Activated CD8-positive, alpha-beta memory T cell treated with anti-CD3 and anti-CD28 coated beads for 48 hours (primary cell): ENCODE measurements at places on chromosomes 11 and 22.

GRCh38 chr11:79932612-79933011 lies 491.8 kb upstream of the TENM4 start:
- no peak for DNase-seq

DNA sequence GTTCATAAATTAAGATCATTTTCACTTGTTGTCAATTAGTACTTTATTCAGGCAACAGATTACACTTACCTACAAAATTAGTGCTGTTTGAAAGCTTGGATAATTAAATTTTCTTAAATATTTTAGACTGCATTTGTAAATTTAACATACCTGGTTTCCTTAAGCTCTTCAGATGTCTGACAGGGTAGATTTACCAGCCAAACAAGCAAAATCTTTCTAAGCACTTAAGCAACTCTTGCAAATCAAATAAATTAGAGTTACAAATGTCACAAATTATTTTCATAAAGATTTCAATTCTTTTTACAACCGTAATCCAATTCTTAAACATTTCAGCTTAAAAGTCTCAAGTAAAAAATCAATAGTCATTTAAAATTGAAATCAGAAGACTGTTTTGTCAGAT lies 129.8 kb downstream of the DBX1 start:
- no peak for DNase-seq

GRCh38 chr11:47156333-47156732 lies 20.3 kb downstream of the ARFGAP2 start:
- DNase-seq = no peak

DNA sequence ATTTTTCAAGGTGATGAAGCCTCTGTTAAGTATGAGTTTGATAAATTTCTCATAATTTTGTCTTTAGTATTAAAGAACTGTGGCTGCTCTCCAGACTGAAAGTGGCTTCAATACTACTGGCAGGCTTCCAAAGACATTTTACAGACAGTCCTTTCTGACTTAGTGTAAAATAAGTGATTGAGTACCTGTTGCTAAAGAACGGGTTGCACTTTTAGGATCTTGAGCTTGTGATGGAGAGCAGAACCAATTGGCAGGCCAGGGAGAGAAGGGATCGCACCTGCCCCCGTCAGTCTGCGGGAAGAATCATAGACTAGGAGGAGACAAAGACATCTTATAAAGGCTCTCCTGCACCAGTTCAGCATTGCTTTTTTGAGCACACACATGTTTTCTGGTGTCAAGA lies 4.4 kb downstream of the NCAM1 start:
- DNase-seq = no peak

DNA sequence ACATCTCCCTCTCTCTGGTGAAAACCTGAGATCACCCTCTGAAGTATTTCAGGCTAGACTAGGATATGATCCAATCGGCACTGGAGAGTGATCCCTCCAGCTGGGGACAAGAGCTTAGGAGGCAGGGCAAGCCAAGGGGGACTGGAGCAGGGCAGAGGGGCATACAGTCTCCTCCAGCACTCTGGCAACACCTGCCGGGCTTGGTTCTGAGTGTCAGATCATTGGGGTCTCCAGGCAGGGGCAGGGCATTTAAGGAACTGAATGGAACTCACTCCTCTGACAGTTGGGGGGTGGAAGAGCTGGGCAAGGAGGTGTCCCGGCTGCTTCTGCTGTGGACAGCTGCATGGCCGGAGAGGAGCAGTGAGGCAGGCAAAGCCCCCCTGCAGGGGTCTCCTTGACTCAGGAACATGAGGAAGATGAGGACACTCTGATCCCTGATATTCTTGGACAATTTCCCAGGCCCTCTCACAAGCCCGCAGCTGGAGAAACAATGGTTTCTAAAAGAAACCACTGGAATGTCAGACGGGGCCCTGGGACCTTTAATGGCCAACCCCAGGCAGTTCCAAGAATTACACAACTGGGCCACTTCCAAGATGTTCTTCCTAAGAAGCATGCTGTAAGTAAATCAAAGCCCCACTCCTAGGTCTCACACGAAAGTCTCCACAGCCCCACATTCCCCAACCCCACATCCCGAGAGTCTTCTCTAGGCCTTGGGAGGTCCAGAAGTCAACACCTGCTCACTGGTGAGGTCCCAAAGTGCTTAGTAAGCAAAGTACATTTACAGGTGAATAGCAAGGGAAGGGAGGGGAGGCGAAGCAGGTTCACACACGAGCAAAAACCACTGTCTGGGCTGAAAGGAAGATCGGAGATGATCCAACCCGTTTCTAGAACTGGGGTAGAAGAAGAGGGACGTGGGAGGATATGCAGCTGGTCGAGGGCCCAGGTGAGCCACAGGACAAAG lies 1.2 kb upstream of the CCDC86 start:
- DNase-seq = no peak

DNA sequence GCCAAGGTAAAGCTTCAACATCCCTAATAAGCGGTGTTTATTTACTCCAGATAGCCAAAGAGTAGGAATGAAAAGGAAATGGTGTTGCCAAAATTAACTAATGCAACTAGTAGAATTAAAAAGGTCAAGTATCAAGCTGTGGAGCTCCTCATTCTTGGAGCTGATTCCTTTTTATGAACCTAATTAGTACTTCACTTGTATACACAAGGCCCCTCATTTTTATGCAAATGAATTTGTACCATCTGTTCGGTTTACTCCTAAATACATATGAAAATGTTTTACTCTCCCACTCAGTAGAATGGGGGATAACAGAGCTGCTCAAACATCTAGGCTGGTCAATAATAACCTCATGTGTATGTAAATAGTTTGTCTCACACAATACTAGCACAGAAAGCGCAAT lies 426.4 kb upstream of the LUZP2 start:
- DNase-seq = no peak

DNA sequence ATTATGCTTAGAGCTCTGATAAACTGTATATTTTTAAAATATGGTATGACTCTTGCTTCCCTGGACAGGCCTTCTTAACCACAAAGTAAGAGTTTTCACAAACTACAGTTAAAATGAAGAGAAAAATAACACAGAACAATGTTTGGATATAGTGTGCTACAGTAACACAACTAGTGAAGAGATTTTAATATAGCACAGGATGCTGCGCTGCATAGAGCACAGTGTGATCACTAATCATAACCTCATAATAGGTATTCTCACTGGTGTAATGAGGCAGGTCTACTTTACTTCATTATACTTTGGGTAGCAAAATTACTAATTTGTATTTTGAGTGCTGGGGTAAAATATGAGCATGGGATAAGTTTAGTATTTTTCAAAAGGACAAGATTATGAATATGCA lies 256.5 kb downstream of the GUCY1A2 start:
- no peak for DNase-seq

DNA sequence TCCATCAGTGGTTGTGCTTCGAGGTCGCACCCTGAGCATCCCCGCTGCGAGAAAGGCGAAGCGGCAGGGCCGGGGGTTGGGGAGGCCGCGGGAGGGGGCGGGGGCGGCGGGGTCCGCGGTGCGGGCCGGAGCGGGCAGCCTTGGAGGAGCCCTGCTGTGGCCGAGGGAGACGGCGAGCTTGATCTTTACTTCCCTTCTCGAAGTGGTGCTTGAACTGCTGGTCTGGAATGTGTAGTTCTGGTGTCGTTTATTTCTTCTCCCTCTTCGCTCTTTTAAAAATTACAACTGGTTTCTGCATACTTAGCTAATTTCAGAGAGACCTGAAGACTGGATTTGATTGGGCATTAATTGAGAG lies 1.1 kb downstream of the APLP2 start:
- no peak for DNase-seq

DNA sequence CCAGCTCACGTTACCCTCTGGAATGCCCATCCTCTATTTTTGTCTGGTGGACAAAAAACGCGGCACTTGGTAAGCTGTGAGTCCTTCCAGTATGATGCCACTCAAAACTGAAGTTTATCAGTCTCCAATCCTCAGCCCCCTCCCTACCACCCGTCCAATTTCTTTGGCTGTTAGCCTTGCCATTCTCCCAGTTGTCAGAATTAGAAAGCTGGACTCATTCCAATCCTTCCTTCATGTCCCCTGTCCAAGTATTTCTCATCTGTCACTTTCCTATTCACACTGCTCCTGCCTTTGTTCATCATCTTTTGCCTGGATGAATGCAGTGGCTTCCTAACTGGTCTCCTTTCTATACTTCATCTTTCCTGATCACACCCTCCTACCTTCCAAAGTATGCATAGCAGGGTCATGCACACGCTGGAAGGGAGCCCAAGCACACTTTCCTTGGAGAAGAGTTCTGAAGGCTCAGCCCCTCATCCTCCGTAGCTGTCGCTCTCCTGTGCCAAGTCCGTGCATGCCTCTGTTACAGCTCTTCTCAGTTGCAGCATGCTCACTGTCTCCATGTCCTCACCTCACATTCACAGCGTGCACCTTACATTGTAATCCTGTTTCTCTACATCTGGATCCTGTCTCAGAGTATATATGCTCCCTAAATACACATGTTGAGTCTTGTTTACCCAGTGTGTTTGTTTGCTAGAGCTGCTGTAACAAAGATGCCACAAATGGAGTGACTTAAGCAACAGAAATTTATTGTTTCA lies 19.4 kb downstream of the APLP2 start:
- DNase-seq = no peak

DNA sequence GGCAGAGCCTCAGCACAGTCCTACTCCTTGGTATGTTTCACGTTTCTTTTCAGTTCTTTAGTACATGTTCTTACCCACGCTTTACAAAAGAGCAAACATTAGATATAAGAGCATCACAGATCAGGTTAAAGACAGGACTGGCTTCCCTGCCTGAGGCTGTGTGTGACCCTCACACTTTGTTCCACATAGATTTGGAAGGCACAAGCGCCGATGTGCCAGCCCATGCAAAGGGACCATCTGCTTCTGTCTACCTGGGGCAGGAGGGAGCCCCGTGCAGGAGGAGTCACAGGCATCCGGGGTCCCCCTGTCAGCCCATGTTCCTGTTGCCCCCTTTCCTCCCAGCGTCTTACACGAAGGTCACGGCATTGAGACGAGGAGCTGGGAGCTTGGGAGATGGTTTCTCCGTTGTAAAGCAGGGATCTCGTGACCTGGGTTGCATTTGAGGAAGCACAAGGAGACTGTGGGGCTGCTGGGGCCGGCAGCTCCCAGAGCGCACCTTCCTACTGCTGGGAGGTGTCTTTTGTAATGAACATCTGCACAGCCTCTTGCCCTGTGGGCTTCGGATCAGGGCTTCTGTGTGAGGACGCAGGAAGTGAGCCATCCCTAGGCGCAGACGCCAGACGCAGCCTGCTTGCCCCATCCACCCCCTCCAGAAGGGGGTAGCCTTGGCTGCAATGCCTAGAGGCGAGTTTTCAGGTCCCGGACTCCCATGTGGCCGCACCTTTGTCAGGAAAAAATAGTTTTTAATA lies 72.6 kb downstream of the SCN3B start:
- DNase-seq = no peak

DNA sequence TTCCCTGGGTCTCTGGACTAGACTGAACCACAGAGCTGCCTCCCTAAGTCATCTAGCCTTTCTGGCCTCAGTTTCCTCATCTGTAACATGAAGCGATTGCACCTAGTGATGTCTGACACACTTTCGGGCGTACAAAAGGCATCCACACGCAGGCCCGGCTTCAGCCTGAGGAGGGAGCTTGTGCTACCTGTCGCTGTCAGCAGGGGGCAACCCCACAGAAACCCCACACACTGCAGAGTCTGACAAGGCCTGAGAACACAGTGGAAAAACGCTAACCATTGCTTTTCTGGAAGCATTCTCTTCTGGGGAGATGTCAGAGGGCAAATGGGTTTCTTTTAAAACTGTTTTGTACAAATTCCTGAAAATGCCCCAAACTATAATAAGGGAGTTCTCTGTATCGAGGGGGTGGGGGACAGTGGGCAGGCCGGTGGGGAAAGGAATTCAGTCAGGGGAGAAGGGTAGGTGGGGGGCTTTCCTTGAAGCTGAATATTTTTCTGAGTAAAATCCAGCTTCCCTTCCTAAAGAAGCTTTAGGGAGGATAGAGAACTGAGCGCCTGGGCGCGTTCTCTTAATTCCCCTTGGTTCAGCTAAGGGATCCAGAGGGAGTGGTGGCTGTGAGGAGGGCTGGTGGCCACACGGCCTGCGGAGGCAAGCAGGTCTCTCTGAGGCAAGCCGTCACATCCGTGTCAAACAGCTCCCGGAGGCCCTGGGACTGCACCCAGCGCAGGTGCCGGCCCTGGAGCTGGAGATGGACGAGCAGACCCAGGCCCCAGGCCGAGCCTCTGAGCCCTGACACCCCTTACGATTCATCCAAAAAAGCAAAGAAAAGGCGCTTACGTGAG lies 533 bp downstream of the ELF5 start:
- DNase-seq = peak; percentile 35

GRCh38 chr11:74984070-74984469 lies 4.7 kb upstream of the NEU3 start:
- DNase-seq = no peak
